ENCODE measurements at places on chromosomes 12 and 14.

- no peak for DNase-seq
Measured at GRCh38 chr12:8556531-8557097, 15.9 kb upstream of the CLEC4E start.

- DNase-seq = no peak
Measured at GRCh38 chr14:30354439-30354838, 204.5 kb upstream of the G2E3 start.

- no peak for DNase-seq
Measured at GRCh38 chr12:85152311-85152729, 116.2 kb downstream of the LRRIQ1 start.

DNA sequence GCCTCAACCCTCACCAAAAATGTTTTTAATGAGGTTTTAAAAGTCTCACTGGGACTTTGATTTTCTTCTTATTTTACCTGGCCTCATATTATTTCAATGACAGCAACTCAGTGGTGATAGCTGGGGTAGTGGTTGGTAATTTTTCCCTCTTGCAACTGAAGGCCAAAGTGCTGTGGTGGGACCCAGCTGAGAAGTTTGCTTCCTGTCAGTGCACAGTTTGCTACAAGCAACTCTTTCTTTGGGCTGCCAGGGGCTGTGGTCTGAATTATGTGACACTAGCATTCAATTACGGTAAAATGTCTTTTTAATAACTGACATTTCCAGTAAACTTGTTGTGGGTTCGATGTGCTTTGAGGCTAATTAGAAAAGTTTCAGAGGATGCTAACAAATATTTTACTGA is 65.3 kb downstream of the IFNG start:
- no peak for DNase-seq

GRCh38 chr12:57522887-57523705 is 472 bp downstream of the MBD6 start:
- no peak for DNase-seq

DNA sequence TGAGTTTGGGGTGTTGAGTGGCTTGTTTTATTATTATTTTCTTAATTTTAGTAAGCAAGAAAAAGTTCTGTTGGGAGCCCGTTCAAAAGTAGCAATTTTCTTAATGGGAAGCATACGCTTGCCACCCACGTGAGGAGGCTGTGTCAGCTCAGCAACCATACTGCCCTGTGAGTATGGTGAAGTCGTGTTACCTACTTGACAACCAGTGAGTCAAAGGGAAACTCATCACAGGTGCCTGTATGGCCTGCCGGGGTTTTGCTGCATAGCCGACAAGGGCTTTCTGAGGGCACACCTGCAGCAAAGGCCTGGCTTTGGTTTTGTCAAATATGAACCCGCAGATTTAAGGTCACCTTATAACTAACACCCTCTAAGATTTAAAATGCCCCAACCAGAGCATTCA is 31.1 kb downstream of the PITPNM2 start:
- no peak for DNase-seq

GRCh38 chr12:101957252-101957959 is 80.0 kb downstream of the DRAM1 start:
- no peak for DNase-seq

GRCh38 chr12:53499266-53500141 is at the start of gene MAP3K12:
TSS of gene MAP3K12 (minus strand) at chr12:53499458. CDS start at chr12:53487391, 12,067 bp downstream.
- no peak for DNase-seq

- DNase-seq = no peak
Measured at GRCh38 chr12:117069101-117069797, 30.0 kb downstream of the TESC start.

DNA sequence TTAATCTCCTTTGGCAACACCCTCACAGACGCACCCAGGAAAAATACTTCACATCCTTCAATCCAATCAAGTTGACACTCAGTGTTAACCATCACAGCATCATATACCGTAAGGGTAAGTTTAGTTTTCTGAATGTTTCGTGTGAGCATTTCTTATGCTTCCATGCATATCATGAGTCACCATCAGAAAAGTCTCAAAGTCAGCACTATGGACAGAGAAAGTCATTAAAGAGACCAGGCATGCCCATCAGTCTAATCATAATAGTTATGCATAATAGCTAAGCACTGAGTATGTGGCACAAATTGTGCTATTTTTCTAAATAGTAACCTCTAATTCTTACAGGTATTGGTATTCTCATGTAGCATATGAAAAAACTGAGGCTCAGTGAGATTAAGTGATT is 158.8 kb upstream of the PRMT8 start:
- DNase-seq = no peak

DNA sequence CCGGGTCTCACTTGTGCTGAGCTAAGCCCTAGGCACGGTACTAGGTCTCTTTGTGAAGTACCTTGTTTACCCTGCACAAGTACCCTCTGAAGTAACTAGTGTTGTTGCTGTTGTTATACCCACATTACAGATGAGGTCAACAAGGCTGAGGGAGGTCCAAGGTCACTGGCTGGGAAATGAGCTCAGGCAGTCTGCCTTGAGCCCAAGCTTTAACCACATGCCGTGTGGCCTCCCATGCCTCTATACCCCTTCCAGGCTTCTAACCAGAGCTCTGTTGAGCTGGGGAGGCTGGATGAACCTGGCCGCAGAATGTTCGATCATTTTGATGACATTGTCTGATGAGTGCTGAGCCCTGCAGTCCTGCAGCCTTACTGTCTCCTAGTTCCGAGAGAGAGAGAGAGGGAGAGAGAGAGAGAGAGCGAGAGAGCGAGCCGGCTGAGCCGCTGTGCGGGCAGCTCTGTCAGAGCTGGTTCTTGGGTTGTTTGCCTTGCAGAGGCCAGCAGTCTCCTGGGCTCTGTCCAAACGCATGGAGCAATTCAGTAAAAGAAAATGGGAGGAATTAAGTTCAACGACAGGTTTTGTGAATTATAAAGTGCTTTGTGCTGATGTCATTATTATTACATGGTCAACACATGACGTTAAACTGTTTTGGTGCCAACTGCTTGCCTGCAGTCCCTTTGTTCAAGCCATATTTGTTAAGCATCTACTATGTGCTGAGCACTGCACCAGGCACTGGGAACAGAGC is 13.1 kb downstream of the JDP2 start:
- DNase-seq = no peak

DNA sequence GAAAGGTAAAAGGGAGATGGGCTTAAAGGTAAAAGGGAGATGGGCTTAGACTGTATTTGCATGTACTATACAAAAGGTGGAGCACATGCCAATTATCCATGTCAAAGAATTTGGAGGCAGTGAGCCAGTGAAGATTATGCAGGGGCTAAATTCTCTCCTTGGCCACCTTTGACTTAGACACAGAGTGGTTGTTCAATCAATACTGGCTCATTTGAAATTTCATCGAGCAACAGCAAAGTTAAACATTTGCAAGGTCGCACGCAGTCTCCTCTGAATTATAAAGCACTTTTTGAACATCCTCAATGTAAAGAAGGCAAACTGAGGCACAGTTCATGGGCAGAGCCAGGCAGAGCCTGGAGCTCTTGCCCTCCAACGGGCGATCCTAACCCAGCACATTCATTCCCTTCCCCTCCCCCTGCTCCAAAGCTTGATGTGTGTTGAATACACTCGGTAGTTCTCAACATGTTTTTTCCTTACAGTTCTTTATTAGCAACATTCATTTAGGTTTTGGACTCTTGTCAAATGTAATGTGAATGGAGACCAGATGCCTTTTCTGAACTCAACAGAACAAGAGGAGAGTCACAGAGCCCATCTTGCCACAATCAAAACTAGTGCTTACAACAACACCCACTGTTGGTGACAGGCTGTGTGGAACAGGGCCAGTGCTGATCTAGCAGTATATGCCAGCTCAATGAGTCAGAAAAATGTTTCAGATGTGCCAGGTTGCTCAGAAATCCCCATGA is 169.7 kb upstream of the G2E3 start:
- no peak for DNase-seq

GRCh38 chr12:94458877-94459727 is 565 bp downstream of the CEP83 start:
- no peak for DNase-seq

GRCh38 chr12:31759632-31760459 is 31.0 kb upstream of the AMN1 start:
- DNase-seq = no peak

- DNase-seq = no peak
Measured at GRCh38 chr12:47835006-47835830, 15.5 kb upstream of the HDAC7 start.

DNA sequence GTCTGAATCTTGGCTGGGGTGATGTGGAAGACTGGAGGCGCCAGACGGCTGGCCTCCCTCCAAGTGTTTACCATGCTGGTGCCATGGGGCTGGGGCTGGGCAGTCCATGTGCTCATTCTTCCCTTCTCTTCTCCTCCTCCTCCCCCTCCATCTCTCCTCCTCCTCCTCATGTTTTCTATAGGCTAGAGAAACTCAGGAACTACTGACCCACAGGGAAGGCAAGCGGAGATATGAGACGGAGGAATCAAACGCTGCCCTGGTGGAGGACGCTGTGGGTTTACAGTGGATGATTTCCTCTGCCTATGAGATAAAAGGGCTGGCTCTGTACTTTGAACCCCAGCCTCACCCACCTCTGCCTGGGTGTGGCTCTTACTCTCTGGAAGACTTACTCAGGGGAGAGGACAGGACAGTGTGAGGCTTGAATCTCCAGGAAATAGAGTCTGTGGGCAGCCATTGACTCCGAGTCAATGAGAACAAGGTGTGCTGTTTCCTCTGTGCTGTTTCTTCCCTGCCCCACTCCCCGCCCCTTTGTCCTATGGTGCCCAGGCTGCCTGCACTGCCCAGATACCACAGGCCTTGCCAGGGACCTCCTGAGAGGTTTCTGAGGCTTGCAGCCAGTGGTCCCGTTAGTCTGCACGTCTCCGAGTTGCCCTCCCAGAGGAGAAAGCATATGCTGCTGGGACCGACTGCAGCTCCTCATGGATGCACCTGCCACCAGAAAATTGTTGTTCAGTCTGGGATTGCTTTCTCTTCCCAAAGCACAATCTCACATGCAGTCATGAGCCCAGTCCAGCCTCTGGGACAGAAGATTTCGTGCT is 132.6 kb upstream of the ARHGAP5 start:
- DNase-seq = no peak

- DNase-seq = no peak
Measured at GRCh38 chr14:75646762-75647161, 13.9 kb downstream of the ERG28 start.

DNA sequence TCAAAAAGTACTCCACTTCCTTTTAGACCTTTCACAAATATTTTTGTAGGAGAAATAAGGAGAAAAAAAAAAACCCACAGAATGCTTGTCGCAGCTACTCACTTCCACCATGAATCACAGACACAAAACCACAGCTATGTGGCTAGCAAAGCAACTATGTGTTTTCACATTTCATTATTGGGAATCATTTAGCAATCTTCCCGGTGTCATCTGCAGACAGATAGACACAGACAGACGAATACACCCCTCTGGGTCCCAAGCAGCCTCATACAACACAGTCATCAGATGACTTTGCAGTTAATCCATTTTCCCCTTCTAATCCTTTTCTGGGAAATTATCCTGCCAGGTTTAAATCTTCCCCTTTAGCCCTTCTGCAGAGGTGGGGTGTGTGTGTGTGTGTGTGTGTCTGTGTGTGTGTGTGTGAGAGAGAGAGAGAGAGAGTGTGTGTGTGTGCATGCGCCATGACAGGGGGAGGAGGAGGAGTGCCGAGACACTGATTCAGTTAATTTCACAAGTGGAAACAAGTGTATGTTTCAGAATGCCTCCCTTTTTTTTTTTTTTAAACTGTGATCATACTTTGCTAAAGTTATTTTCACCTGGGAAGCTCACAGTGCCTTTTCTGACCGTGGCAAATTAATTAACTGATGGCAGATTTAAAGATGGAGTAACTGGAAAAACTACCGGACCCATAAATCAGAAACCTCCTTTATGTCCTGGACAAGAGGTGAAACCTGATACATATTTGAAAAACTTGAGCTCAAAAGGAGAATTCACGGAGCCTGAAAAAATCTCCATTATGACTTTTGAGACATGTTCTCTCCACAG is 39.9 kb downstream of the LTBP2 start:
- DNase-seq = peak; percentile 38

- DNase-seq = no peak
Measured at GRCh38 chr14:50943261-50943942, 881 bp downstream of the PYGL start.

DNA sequence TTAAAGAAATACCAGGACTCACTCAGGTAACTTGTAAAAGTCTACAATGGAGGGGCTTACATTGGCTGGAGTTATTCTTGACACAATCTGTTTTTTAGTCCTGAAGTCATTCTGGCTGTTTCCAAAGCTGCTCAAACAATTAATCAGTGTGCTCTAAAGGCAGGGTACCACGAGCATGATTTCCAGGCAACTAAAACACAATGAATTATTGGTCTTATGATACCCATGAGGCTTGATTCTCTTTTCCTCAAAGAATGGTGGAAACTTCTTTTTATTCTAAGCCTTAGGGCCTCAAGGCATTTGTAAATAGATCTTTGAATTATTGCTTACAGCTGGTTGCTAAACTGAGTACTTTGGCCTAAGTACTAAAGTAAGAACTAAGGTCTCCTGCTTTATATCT is 199.8 kb upstream of the PDZRN4 start:
- no peak for DNase-seq

GRCh38 chr14:60845523-60845922 is 111.0 kb downstream of the MNAT1 start:
- peak; percentile 20 for DNase-seq

DNA sequence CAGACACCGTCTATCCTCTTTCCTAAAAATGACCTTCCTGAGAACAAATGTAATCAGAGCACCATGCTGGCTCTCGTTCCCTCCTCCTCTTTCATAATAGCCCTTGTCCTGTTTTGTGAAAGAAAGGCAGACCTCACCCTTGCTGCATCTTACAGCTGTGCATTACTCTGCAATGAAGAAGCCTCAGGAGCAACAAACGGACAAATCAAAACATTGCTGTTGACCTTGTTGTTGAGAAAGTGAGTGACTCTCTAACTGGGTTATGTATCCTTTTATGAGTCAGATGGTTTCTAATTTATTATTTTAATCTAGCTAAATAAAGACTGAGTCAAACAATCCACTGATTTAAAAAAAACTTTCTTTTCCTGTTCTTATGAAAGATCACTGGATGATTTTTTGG is 180.9 kb downstream of the RPS29 start:
- no peak for DNase-seq

DNA sequence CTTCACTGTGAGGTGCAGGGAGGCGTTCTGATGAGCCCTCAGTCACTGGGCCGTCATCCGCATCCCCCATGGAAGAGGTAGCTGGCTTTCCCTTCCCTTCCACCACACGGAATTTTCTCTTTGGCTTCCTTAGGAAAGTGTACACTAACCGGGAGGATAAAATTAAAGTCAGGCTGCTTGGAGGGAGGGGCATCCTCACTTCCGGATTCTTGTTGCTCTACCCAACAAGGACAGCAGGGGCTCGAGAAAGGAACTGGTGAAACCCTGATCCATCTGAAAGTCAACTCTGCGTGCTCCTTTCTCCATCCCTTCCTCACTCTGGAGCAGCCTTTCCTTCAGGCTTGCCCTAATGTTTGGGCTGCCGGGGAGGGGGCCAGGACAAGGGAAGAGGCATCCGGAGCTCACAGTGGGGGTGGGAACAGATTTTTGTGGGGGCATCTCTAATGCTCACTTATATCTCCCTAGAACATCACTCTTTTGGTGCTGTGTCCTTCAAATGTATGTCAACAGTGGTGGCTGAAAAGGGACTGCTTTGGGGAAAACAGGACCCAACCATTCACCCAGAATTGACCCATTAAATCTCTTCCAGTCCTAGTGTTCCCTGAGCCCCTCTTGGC is 101.4 kb upstream of the FKBP4 start:
- DNase-seq = no peak

GRCh38 chr14:101909371-101910096 is 54.8 kb upstream of the DYNC1H1 start:
- no peak for DNase-seq

- no peak for DNase-seq
Measured at GRCh38 chr12:76340680-76341435, 7.4 kb downstream of the BBS10 start.
